ENCODE measurements at places on chromosomes 2 and 18. TPM values are rescaled to one million over a fixed set of nuclear protein-coding genes. Genes with fewer than 3 reads are reported as not detected.

MARCHF4 gene
- 0.29 TPM for total RNA-seq

NGEF gene
- total RNA-seq: 67.5 TPM

ACAA2 gene
- total RNA-seq: 148 TPM

CYP27C1 gene
- 0.63 TPM for total RNA-seq

ZC3H8 gene
- total RNA-seq: 8.7 TPM

ALPG gene
- 8.1 TPM for total RNA-seq

MYO5B gene
- 52.7 TPM for total RNA-seq

CCDC68 gene
- total RNA-seq: 71.4 TPM

HRH4 gene
- total RNA-seq: 0.28 TPM

UGT1A5 gene
- 6.5 TPM for total RNA-seq

SPDYA gene
- total RNA-seq: 2.3 TPM

PAX3 gene
- total RNA-seq: not detected

C18orf54 gene
- 3.7 TPM for total RNA-seq

DTNA gene
- total RNA-seq: 7.4 TPM

IL1RL2 gene
- 1.7 TPM for total RNA-seq

DSC3 gene
- 0.19 TPM for total RNA-seq

C2orf78 gene
- not detected for total RNA-seq

RAD51AP2 gene
- not detected for total RNA-seq

GNAL gene
- 5.3 TPM for total RNA-seq

DNAH7 gene
- total RNA-seq: 9.3 TPM

NTSR2 gene
- total RNA-seq: not detected

MAPRE3 gene
- total RNA-seq: 23.9 TPM

GALR1 gene
- 0.05 TPM for total RNA-seq

RAB11FIP5 gene
- total RNA-seq: 17.8 TPM

SLC39A10 gene
- total RNA-seq: 22.6 TPM

ST6GAL2 gene
- 0.20 TPM for total RNA-seq

ALLC gene
- not detected for total RNA-seq

ZNF385B gene
- total RNA-seq: 1.6 TPM

NDUFS1 gene
- total RNA-seq: 132 TPM

KIF1A gene
- total RNA-seq: 1.9 TPM

CYP26B1 gene
- total RNA-seq: 0.82 TPM

TAF4B gene
- total RNA-seq: 3.8 TPM

SERPINB3 gene
- total RNA-seq: not detected

REG3A gene
- total RNA-seq: not detected

ARHGEF4 gene
- 14.0 TPM for total RNA-seq

DSG2 gene
- total RNA-seq: 341 TPM

CABYR gene
- 0.41 TPM for total RNA-seq

CKAP2L gene
- total RNA-seq: 2.8 TPM

FOXI3 gene
- total RNA-seq: not detected

DUSP19 gene
- total RNA-seq: 9.3 TPM

FTCDNL1 gene
- 2.1 TPM for total RNA-seq
